ENCODE measurements at places on chromosomes 5 and 9.
A peak's percentile ranks its signal among the peaks of the same experiment; 100 is the strongest.

- H3K4me1 ChIP-seq: peaks cover 13% of the 10 kb centered on the region
- H3K36me3 ChIP-seq: peaks cover 25% of the 10 kb centered on the region
- no peaks in the 10 kb centered on the region for H3K27me3 ChIP-seq
- no peak overlapping the region for H3K27ac ChIP-seq
- no peak for DNase-seq
- H3K4me3 ChIP-seq: no peak overlapping the region
Observed at GRCh38 chr9:5813824-5814223, 19.1 kb downstream of the ERMP1 start.

- H3K27me3 ChIP-seq: no peaks in the 10 kb centered on the region
- H3K4me3 ChIP-seq: peak overlapping the region; percentile 1
- H3K36me3 ChIP-seq: peaks cover 3% of the 10 kb centered on the region
- no peak for DNase-seq
- H3K27ac ChIP-seq: peak overlapping the region; percentile 60
Observed at GRCh38 chr5:116492016-116492623, 82.5 kb downstream of the SEMA6A start.

GRCh38 chr5:65900746-65901145 lies 25.6 kb upstream of the ERBIN start:
- H3K4me3 ChIP-seq: no peak overlapping the region
- H3K27me3 ChIP-seq: no peaks in the 10 kb centered on the region
- no peaks in the 10 kb centered on the region for H3K36me3 ChIP-seq
- DNase-seq: no peak

GRCh38 chr9:104882566-104882965 lies 45.4 kb downstream of the ABCA1 start:
- H3K4me3 ChIP-seq: no peak overlapping the region
- H3K4me1 ChIP-seq: no peaks in the 10 kb centered on the region
- H3K36me3 ChIP-seq: peaks cover 34% of the 10 kb centered on the region
- H3K27ac ChIP-seq: no peak overlapping the region

- no peak overlapping the region for H3K4me3 ChIP-seq
- no peaks in the 10 kb centered on the region for H3K4me1 ChIP-seq
- no peaks in the 10 kb centered on the region for H3K27me3 ChIP-seq
- no peaks in the 10 kb centered on the region for H3K36me3 ChIP-seq
- DNase-seq: no peak
- H3K27ac ChIP-seq: no peak overlapping the region
Observed at GRCh38 chr5:174273325-174273724, 227.8 kb downstream of the NSG2 start.

- DNase-seq: no peak
- H3K4me3 ChIP-seq: no peak overlapping the region
- H3K4me1 ChIP-seq: no peaks in the 10 kb centered on the region
- no peak overlapping the region for H3K27ac ChIP-seq
- H3K27me3 ChIP-seq: no peaks in the 10 kb centered on the region
- no peaks in the 10 kb centered on the region for H3K36me3 ChIP-seq
Observed at GRCh38 chr9:133826289-133827085, 88.3 kb upstream of the SARDH start.

- H3K4me1 ChIP-seq: no peaks in the 10 kb centered on the region
- H3K4me3 ChIP-seq: no peak overlapping the region
- no peaks in the 10 kb centered on the region for H3K27me3 ChIP-seq
- DNase-seq: no peak
- H3K36me3 ChIP-seq: peaks cover 44% of the 10 kb centered on the region
Observed at GRCh38 chr9:26975728-26976707, 19.8 kb downstream of the IFT74 start.

- no peaks in the 10 kb centered on the region for H3K36me3 ChIP-seq
- no peak overlapping the region for H3K27ac ChIP-seq
- no peak for DNase-seq
- peaks cover 46% of the 10 kb centered on the region for H3K27me3 ChIP-seq
- no peak overlapping the region for H3K4me3 ChIP-seq
Observed at GRCh38 chr9:85425153-85425611, 316.6 kb downstream of the AGTPBP1 start.

GRCh38 chr5:114924769-114925168 lies 244.9 kb downstream of the TRIM36 start:
- H3K4me3 ChIP-seq: no peak overlapping the region
- H3K27me3 ChIP-seq: no peaks in the 10 kb centered on the region
- no peaks in the 10 kb centered on the region for H3K4me1 ChIP-seq
- H3K27ac ChIP-seq: no peak overlapping the region
- no peak for DNase-seq

GRCh38 chr9:88820055-88820454 lies 171.2 kb upstream of the S1PR3 start:
- peaks cover 53% of the 10 kb centered on the region for H3K27me3 ChIP-seq
- no peaks in the 10 kb centered on the region for H3K36me3 ChIP-seq
- H3K27ac ChIP-seq: no peak overlapping the region
- no peak for DNase-seq
- no peak overlapping the region for H3K4me3 ChIP-seq

DNA sequence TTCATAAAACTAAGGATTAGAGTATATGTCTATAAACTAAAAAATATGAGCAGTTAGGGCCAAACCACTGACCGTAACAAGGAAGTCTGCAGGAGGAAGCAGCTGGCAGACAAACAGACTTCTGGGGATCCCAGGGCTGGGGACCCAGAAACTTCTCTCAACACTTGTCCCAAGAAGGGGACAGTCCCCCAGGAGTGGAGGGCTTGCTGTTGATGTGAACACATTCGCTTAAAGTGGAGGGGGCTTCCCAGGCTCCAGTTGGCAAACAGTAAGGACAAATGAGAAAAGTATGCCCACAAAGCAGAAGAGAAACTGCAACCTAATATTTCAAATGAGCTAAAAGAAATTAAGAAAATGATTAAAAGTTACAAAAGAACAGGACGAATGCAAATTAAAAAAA lies 83.7 kb downstream of the PDE8B start:
- DNase-seq: no peak
- H3K4me1 ChIP-seq: peaks cover 13% of the 10 kb centered on the region
- no peaks in the 10 kb centered on the region for H3K36me3 ChIP-seq
- no peak overlapping the region for H3K4me3 ChIP-seq
- no peak overlapping the region for H3K27ac ChIP-seq

- no peaks in the 10 kb centered on the region for H3K27me3 ChIP-seq
- no peaks in the 10 kb centered on the region for H3K36me3 ChIP-seq
- no peak overlapping the region for H3K27ac ChIP-seq
- no peak overlapping the region for H3K4me3 ChIP-seq
- DNase-seq: no peak
- H3K4me1 ChIP-seq: peaks cover 1% of the 10 kb centered on the region
Observed at GRCh38 chr5:158466191-158466590, 607.2 kb upstream of the CLINT1 start.

DNA sequence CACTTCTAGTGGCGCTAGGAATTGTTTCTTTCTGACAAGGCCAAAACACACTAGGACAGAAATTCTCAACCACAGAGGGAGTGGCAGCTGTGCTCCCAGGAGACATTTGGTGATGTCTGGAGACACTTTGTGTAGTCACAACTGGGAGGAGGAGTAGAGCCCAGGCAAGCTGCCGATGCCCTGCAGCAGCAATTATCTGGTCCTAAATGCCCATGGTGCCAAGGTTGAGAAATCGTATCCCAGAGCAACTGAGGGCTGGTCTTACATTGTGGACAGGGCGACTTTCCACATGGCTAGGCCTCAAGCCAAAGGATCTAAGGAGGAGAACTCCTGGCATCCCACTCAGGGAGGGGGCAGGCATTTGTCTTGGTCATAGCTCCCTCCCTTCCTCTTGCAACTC lies 259.9 kb downstream of the GADD45G start:
- H3K4me3 ChIP-seq: no peak overlapping the region
- no peak for DNase-seq
- no peaks in the 10 kb centered on the region for H3K27me3 ChIP-seq
- no peaks in the 10 kb centered on the region for H3K36me3 ChIP-seq
- H3K27ac ChIP-seq: no peak overlapping the region

DNA sequence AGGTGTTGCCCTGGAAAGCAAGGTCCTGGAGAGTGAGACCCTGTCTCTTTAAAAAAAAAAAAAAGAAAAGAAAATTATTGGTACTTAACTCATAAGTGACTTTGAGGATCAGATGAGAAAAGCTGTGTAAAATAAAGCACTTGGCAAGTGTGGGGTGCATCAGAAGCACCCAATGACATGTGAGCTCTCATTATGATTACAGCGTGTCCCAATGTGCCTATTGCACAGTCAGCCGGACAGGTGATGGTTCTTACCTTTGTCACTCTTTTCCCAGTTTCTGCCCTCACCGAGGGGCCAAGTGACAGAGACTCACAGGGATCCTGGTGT lies 40.4 kb upstream of the IL17B start:
- no peak overlapping the region for H3K4me3 ChIP-seq
- no peak overlapping the region for H3K27ac ChIP-seq
- H3K4me1 ChIP-seq: peaks cover 8% of the 10 kb centered on the region
- H3K36me3 ChIP-seq: no peaks in the 10 kb centered on the region
- H3K27me3 ChIP-seq: no peaks in the 10 kb centered on the region

DNA sequence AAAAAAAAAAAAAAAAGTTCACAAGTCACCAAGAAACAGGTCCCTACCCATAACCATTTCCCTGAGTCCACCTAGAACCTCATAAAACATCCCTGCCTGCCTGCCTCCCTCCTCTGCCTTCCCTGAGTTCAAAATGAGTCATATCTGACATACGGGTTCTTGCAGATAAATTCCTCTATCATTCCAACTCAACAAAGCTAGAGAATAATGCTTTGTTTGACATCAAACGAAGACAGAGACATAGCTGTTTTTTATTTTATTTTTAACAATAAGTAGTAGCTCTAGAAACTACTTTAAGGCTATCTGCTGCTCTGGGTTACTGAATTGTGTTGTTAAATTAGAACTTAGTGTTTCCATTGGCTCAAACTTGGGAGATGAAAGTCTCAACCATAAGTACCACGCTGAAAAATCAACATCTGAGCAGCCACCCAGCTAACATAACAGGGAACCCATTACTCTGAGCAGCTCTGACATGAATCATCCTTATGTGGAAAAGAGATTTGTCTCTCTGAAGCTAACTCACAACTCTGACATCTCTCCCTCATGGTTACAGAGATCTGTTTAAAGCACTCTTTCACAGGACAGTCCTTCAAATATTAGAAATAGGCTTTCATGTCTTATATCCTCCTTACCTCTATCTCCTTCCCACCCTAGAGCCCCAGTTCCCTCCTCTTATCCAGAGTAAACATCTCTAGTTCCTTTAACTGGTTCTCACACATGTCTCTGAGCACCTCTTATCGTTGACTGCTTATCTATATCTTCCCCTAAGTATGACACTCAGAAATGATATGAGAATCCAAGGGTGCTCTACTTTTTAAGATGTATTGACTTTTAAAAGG lies 12.1 kb downstream of the TMEM245 start:
- peak overlapping the region; percentile 93 for H3K27ac ChIP-seq
- H3K27me3 ChIP-seq: no peaks in the 10 kb centered on the region
- H3K36me3 ChIP-seq: peaks cover 16% of the 10 kb centered on the region
- no peak for DNase-seq
- H3K4me3 ChIP-seq: peak overlapping the region; percentile 41

DNA sequence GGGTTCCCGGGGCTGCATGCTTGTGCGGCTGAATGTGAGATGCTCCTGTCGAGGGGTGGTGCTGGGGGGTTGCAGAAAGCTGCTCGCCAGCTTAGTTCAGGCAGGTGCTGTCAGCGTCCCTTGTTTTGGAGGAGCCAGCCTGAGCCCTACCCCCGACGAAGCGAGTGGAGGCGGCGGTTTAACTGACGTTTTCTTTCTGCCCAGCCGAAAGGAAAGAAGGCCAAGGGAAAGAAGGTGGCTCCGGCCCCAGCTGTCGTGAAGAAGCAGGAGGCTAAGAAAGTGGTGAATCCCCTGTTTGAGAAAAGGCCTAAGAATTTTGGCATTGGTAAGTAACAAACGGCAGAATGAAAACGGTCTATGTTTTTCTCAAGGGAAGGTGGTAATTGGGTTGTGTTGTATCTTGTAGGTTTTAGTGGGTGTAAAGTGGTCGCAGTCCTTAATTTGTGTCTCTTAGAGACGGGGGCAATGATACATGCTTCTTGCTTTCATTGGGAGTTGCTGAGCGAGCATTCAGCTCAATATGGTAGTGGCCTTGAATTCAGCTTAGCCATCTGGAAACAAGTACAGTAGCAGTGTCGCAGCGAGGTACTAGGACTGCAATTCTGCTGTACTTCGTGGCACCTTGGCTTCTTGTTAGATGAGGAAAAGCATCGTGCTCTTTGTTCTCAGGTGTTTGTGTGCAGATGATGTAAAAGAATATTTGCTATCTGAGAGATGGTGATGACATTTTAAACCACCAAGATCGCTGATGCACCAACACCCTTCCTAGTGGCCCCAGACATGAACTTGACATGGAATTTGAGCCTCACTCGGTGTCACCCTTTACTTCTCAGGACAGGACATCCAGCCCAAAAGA lies 928 bp downstream of the RPL7A start:
- peaks cover 64% of the 10 kb centered on the region for H3K36me3 ChIP-seq
- peak overlapping the region; percentile 98 for H3K27ac ChIP-seq
- peaks cover 20% of the 10 kb centered on the region for H3K4me1 ChIP-seq
- no peaks in the 10 kb centered on the region for H3K27me3 ChIP-seq
- DNase-seq: no peak
- peak overlapping the region; percentile 97 for H3K4me3 ChIP-seq

DNA sequence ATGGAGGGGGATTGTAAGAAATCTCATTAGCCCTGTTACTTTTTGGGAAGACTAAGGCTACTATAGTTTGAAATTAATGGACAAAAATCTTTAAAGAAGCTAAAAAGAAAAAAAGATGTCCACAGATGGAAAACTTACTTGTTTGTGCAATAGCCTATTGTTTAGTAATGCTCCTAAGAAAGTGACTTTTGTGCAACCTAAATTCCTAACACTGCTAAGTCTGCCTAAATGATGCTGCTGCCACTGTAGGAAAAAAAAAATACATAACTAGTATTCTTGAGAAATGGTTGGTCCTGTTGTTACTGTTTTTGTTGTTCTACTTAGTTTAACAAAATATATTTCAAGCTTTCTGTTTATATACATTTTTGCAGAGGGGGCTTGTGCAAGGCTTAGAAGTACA lies 108.2 kb upstream of the NR3C1 start:
- H3K4me1 ChIP-seq: no peaks in the 10 kb centered on the region
- peaks cover 1% of the 10 kb centered on the region for H3K27me3 ChIP-seq
- no peak overlapping the region for H3K27ac ChIP-seq
- H3K4me3 ChIP-seq: no peak overlapping the region
- no peak for DNase-seq

DNA sequence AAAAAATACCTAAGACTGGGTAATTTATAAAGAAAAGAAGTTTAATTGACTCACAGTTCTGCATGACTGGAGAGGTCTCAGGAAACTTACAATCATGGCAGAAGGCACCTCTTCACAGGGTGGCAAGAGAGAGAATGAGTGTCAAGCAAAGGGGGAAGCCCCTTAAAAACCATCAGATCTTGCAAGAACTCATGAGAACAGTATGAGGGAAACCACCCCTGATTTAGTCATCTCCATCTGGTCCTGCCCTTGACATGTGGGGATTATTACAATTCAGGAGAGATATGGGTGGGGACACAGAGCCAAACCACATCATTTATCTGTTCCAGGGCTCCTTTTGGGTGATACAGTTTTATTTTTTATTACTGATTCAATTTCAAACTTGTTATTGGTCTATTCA lies 23.2 kb upstream of the ADAMTS16 start:
- no peak for DNase-seq
- no peaks in the 10 kb centered on the region for H3K36me3 ChIP-seq
- H3K27ac ChIP-seq: no peak overlapping the region
- H3K27me3 ChIP-seq: peaks cover 6% of the 10 kb centered on the region
- no peak overlapping the region for H3K4me3 ChIP-seq

Measured in naive thymus-derived CD8-positive, alpha-beta T cell (primary cell).